ENCODE measurements at places on chromosomes 12 and 14.

GRCh38 chr14:38174711-38175110 lies 33.0 kb upstream of the SSTR1 start:
- no peak for DNase-seq

GRCh38 chr12:71155225-71155624 lies 2.6 kb downstream of the TSPAN8 start:
- DNase-seq: no peak

DNA sequence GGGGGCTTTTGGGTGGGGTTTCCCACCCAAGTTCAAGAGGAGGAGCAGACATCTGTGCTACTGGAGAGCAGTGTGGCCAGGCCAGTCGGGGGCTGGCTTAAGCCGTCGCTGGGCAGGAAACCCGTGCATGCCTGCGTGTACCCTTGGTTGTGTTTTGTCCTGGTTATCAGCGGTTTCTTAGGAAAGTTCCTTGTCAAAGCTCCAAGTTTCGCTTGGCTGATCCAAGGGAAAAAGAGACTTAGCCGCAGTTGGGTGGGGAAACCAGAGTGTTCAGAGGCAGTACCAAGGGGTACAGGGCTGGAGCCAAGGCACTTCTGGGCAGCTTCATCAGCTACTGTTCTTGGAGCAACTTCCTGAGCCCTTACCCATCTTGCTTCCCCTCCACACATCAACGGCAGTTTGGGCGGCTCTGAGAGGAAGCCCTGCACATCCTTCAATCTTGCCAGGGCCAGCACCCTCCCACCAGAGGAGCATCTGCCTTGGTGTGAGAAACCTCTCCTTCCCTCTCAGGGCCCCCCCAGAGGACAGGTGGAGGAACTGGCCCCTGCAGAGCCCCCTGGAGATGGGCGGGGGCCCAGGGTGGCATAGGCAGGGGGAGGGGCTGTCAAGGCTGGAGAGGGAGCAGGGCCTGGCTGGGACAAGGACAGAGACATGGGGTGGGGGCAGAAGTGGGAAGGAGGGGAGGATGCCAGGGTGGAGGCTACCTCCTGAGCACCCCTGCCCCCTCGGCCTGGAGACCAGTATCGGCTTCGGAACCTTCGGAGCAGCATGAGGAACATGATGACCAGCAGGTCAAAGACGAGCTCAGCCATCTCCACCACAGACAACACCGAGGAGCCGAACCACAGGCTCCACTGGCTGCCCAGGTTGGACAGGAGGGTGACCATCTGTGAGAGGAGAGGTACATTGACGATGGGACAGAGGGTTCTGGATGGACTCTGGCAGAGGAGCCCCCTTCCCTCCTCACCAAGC lies 5.8 kb upstream of the TNFRSF1A start:
- no peak for DNase-seq

GRCh38 chr12:12562016-12562483 lies 613 bp downstream of the DUSP16 start:
- DNase-seq: peak; percentile 23

DNA sequence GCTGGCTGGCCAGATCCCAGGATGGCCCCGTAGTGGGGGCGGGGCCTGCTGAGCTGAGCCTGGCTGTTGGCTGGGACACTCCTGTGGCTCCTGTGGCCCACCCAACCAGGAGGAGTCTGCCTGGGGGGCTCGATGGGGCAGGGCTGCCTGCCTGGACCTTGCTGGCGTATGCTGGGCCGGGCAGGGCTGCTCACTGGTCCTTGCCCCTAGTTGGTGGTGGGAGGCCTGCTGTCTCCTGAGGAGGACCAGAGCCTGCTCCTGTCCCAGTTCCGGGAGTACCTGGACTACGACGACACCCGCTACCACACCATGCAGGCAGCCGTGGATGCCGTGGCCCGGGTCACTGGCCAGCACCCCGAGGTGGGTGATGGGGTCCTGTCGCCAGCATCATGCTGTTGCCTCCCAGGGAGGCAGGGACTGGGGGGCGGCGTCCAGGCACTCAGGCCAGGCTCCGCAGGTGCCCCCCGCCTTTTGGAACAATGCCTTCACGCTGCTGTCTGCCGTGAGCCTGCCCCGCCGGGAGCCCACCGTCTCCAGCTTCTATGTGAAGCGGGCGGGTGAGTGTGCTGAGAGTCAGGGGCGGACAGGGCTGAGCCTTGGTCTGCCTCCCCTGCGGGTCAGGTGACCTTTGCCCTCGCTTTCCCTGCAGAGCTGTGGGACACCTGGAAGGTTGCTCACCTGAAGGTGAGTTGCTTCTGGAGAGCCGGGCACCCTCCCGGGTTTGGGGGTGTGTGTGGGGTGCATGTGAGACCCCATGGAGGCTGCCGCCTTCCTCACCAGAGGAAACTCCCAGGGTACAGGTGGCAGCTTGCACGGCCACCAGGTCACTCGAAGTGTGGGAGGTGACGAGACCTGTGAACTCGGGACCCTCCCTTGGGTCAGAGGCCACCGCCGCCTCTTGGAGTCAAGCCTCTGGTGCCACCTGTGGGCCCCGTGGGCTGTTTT lies 3.4 kb downstream of the NOC4L start:
- DNase-seq: no peak

- no peak for DNase-seq
Observed at GRCh38 chr14:101836135-101836534, 74.6 kb downstream of the PPP2R5C start.

GRCh38 chr12:130680451-130680990 lies 35.6 kb downstream of the RIMBP2 start:
- no peak for DNase-seq

DNA sequence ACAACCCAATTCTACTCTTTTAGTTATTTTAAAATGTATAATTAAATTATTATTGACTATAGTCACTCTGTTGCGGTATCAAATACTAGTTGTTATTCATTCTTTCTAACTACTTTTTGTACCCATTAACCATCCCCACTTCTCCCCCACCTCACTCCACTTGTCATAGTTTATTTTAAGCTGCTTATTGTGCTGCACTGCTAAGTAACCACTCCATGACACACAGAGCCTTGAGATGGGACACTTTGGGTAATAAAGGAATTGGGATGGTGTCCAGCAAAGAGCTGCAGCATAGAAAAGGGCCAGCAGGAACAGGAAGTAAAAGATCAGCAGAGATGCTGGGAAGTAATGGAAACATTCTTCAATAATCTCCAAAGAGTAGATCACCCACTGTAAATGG lies 123.0 kb downstream of the RPS29 start:
- no peak for DNase-seq

GRCh38 chr12:30732954-30733637 lies 21.7 kb downstream of the CAPRIN2 start:
- no peak for DNase-seq

DNA sequence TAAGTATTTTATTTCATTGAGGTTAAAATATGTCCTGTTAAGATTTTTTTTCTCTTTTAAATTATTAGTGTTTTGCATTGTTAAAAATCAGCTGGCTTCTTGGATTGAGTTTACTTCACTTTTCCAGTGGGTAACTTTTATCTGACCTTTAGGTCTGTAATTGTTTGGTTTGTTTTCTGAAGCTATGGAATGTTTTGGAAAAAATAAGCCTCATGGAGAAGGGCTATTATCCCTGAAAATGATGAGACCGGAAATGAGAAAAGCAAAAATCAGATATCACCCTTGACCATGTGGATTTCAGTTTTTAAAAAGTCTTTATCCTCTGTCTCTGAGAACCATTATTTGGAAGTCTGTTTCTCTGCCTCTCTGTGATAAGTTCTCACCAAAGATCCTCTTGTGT lies 180.9 kb downstream of the RAD51B start:
- DNase-seq: no peak

DNA sequence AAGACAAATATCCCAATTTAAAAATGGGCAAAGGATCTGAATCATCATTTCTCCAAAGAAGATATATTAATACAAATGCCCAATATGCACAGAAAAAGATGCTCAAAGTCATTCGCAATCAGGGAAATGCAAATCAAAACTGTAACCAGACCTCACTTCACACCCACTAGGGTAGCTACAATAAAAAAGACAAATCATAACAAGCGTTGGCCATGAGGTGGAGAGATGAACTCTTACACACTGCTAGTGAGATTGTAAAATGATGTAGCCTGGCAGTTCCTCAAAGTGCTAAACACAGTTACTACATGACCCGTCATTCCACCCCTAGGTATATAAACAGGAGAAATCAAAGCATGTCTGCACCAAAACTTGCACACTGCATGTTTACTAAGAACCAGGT lies 30.4 kb downstream of the CDC42BPB start:
- no peak for DNase-seq

DNA sequence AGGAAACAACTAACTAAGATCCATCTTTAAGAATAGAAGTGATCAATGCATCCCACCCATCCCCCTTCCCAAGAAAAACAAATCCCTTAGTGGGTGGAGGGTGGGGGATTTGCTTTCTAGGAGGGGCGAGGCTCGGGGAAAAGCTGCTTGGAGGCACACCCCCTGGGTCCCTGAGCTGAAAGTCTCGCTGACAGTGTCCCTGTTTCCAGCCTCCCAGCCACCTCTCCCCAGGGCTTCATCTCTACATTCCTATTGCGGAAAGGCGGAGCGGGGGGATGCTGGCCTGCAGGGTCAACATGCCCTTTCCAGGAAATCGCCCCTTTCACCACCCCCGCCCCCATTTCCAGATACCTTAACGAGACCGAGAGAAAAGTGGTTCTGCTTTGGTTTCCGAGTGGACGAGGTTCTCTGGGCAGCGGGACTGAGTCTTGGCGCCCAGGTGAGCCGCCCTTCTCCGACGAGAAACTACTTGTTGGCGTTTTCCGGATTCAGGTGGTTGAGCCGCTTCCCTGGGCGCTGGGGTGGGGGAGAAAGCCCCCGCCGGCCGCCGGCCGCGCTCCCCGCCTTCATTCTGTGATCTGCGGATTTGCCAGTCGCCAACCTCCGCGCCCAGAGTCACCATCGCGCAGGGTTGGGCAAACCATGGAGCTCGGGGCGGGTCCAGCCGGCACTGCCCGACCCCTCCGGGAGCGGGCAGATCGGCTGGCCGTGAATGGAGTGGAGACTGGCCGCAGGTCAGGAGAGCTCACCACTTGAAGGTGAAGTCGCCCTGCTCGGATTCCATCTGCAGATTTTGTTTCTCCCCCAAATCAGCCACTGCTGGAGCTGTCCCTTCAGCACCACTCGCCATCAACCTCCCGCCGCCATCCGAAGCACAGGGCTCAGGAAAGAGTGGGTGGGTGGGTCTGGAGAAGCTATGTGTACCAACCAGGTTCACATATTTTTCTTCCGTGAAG lies 505 bp downstream of the KCNC2 start:
- no peak for DNase-seq

GRCh38 chr12:82090165-82090564 lies 268.0 kb downstream of the CCDC59 start:
- DNase-seq: no peak

GRCh38 chr14:68894802-68895703 lies 84.0 kb downstream of the ACTN1 start:
- DNase-seq: no peak

GRCh38 chr12:17030338-17030737 lies 424.4 kb upstream of the LMO3 start:
- DNase-seq: no peak

- DNase-seq: no peak
Observed at GRCh38 chr12:111687255-111687654, 1.4 kb downstream of the ACAD10 start.

- DNase-seq: no peak
Observed at GRCh38 chr12:40137252-40137651, 31.4 kb upstream of the SLC2A13 start.

- no peak for DNase-seq
Observed at GRCh38 chr14:22658946-22659345, 14.8 kb upstream of the OR6J1 start.
